ENCODE measurements at places on chromosomes 4 and X.

DNA sequence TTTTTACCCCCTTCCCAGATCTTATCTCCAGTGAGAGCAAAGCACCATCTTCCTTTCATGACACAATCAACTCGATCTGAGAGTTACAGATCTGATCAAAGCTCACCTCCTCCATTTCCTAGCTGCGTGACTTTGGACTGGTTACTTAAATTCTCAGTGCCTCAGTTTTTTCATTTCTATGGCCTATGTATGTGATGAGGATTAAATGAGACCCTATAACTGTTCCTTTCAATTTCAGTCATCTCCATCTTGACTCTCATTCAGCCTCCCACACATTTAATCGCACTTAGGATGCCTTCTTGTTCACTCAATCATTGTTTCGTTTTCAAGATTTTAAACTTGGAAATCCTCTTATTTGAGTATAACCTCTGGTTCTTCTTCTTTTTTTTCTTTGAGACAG is 20.1 kb upstream of the CXCR3 start:
- no peak for DNase-seq

GRCh38 chr4:2183394-2183793 is 58.5 kb downstream of the HAUS3 start:
- no peak for DNase-seq

GRCh38 chrX:66193821-66194220 is 29.8 kb downstream of the HEPH start:
- no peak for DNase-seq

DNA sequence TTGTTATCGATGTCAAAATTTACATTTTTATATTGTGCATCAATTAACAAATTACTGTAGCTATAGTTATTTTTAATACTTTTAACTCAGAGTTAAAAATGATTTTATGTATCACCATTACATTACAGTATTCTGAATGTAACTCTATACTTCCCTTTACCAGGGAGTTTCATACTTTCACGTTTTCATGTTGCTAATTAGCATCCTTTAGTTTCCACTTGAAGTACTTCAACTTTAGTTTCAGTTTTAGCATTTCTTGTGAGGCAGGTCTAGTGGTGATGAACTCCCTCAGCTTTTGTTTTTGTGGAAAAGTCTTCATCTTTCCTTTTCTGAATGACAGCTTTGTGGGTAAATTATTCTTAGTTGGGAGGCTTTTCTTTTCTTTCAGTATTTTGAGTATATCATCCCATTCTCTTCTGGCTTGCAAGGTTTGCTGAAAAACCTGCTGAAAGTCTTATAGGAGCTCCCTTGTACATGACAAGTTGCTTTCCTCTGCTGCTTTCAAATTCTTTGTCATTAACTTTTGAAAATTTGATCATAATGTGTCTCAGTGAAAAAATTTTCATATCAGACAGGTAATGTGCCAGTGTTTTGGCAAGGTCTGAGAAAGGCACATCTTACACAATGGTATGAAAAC is 9.8 kb upstream of the CISD2 start:
- no peak for DNase-seq

DNA sequence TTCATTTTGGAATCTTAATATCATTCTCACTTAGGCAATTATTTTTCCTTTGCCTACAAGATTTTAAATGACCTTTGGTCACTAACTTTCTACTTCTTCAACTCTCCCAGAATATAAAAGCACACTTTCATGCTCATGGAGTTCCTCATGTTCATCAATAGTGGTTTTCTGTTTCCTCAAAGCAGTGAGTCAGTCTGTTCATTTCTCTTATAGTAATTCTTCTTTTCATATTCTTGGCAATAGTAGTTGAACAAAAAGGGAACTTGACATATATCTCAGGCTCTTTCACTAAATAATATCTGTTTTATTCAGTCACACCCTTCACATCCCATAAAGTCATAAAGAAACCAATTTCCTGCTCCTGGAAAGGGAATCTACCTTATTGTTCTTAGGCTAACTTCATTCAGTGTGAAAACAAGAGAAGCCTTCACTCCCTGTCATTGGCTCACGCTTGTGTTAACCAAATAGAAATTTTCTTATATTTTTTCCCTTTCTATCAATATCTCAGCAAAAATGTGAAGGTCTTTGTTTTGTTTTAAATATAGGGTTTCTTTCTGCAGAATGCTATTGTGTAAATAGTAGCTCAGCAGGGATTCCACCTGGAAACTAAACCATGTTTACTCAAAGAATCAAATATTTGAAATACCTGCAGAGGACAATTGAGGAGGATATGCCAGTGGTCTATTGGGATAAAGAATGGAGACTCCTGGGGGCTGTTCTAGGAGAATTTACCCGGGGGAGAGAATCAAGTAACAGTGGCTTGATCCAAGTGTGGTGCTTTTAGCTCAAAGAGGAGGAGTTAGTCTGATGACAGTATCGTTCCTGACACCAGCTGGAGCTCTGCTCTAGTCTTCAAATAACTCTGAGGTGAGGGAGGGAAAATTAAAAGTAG is 13.4 kb upstream of the TNIP3 start:
- DNase-seq: no peak

- DNase-seq: no peak
Observed at GRCh38 chrX:140664939-140665338, 44.6 kb upstream of the LINC00632 start.

All from activated CD8-positive, alpha-beta memory T cell treated with anti-CD3 and anti-CD28 coated beads for 24 hours (primary cell).